Spleen (tissue), 13 donors: ENCODE measurements at places on chromosomes 7 and 10. TPM values are rescaled to one million over a fixed set of nuclear protein-coding genes. Genes with fewer than 3 reads are reported as not detected.

DNA sequence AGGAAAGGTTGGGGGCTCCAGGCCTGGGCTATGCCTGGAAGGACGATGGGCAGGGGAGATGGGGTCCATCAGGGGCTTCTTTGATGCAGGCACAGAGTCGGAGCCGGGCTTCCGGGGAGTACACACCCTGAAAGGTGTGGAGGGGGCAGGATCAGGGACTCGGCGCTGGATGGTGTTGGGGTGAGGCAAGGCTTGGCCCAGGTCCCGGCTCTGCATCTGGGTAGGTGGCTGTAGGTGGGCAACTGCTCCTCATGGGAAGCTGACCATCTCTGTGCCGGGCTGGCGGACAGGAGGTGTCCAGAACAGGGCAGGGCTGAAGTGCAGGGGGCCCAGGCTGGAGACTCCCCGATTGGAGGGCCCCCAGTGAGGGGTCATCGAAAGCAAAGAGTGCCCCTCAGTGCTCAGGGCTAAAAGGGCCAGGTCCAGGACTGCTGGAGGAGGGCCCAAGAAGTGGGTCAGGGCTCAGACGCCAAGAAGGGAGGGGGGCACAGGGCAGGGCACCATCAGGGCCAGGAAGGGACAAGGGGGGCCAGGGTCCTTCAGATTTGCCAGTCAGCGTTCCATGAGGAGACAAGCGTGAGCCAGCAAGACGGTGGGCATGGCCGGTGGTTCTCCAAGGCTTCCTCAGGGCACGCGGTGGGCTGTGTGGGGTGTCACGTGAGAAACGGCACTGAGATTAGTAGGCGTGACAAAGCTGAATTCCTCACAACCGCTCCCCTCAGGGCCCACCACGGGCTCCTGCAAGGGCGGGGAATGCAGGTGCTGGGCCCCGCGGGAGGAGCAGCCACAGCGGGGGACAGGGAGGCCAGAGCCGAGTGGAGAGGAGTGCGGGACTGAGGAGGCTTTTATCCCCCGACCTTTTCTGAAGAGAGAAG lies 97.0 kb downstream of the BMS1 start:
- H3K27me3 ChIP-seq = no peaks in the 10 kb centered on the region
- no peak for DNase-seq
- no peak overlapping the region for H3K4me3 ChIP-seq

GRCh38 chr7:44703921-44704320 lies 44.7 kb upstream of the ZMIZ2 start:
- H3K27ac ChIP-seq = no peak overlapping the region
- peaks cover 88% of the 10 kb centered on the region for H3K36me3 ChIP-seq
- DNase-seq = no peak
- no peaks in the 10 kb centered on the region for H3K27me3 ChIP-seq

DNA sequence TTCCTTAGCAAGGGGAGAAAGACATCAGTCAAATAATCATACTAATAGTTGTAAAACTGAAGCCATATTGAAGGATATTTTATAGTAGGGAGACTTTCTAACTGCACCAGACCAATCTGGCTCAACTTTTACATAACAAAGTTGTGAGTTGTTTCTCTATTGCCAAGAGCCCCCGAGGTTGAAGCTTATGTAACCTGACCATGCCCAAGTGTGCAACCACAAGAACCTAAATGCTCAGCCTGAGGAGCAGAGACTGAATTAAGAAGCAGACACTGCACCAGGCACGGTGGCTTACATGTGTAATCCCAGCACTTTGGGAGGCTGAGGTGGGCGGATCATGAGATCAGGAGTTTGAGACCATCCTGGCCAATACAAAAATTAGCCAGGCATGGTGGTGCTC lies 77.3 kb upstream of the ARMC3 start:
- no peaks in the 10 kb centered on the region for H3K36me3 ChIP-seq
- H3K4me1 ChIP-seq = peaks cover 12% of the 10 kb centered on the region
- no peak for DNase-seq
- H3K27ac ChIP-seq = peak overlapping the region; percentile 55

The PLPP4 gene
- not detected for polyA plus RNA-seq

- H3K4me3 ChIP-seq = no peak overlapping the region
- no peaks in the 10 kb centered on the region for H3K27me3 ChIP-seq
- DNase-seq = no peak
Observed at GRCh38 chr10:52517012-52517411, 202.9 kb downstream of the DKK1 start.

DNA sequence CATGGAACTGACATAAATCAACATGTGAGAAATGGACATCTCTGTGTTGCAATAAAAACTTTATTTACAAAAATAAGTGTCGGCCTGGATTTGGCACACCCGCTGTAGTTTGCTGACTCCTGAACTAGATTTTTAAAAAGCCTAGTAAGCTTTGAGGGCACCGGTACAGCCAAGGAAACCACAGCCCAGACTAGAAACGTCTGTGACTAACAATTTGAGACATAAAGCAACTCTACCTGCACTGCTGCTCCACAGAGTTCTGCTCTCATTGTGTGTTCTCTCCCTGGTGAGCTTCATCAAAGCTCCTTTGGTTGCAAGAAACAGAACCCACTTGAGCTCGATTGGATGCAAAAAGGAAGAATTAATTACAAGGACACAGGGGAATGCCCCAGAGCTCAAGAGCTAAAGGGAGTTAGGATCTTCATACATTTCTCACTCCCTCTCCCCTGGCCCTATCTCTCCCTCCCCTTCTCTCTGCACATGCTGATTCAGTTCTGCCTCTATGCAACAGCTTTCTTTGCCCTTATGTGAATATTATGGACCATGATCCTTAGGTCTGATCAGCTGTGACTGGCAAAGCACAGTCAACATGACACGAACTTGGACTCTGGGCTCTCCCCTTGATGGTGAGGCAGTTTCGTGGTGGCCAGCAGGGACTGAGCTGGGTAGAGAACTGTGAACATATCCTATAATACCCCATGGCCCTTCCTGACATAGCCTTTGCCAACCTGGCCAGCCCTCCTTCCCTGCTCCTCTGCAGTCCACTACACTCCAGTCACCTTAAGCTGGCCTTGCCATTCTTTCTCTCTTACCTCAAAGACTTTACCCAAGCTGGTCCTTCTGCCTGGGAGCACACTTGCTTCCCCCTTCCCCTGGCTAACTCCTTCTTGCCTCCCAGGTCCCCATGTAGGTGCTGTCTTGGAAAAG lies 77.5 kb upstream of the YAE1 start:
- no peaks in the 10 kb centered on the region for H3K36me3 ChIP-seq
- no peak overlapping the region for H3K27ac ChIP-seq
- H3K4me1 ChIP-seq = no peaks in the 10 kb centered on the region
- no peak overlapping the region for H3K4me3 ChIP-seq
- DNase-seq = no peak
- H3K27me3 ChIP-seq = no peaks in the 10 kb centered on the region

GRCh38 chr10:94680544-94680943 lies 3.0 kb upstream of the CYP2C18 start:
- H3K4me3 ChIP-seq = no peak overlapping the region
- H3K4me1 ChIP-seq = no peaks in the 10 kb centered on the region
- DNase-seq = no peak
- no peaks in the 10 kb centered on the region for H3K36me3 ChIP-seq
- no peaks in the 10 kb centered on the region for H3K27me3 ChIP-seq

- no peaks in the 10 kb centered on the region for H3K27me3 ChIP-seq
- no peak overlapping the region for H3K4me3 ChIP-seq
- DNase-seq = peak; percentile 57
- H3K36me3 ChIP-seq = no peaks in the 10 kb centered on the region
- H3K4me1 ChIP-seq = no peaks in the 10 kb centered on the region
Observed at GRCh38 chr10:132848291-132848701, 62.3 kb upstream of the NKX6-2 start.

- H3K27ac ChIP-seq = no peak overlapping the region
- H3K36me3 ChIP-seq = no peaks in the 10 kb centered on the region
- H3K4me3 ChIP-seq = no peak overlapping the region
- DNase-seq = peak; percentile 28
Observed at GRCh38 chr10:70368774-70369482, 13.5 kb downstream of the LRRC20 start.

DNA sequence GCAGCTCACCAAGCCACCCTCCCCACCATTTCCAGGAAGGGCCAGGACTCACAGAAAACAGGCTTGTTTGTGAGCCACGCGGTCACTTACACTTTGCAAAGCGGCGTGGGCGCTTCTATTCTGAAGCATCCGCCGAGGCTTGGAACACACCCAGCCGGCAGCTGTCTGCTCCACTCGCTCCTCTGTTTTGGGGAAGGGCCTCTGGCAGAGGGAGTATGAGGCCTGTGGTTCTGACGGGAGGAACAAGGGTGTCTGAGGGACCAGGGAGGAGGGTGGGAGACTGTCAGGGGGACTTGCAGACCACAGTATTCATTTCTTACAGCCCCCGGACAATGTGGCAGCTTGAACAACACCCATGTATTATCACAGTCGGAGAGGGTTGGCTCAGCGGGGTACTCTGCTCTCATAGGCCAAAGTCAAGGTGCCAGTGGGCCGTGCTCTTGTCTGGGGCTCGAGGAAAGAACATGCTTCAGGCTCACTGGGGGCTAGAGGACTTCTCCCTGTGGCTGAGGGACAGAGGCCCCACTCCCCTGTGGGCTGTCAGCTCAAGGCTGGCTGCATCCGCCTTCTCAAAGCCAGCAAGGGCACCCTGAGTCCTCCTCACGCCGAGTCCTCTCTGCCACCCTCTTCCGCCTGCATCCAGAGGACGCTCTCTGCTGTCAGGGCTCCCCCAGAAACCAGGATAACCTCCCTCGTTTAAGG lies 60.4 kb upstream of the FAM20C start:
- H3K27ac ChIP-seq = no peak overlapping the region
- no peaks in the 10 kb centered on the region for H3K36me3 ChIP-seq
- peaks cover 26% of the 10 kb centered on the region for H3K4me1 ChIP-seq
- H3K27me3 ChIP-seq = no peaks in the 10 kb centered on the region

DNA sequence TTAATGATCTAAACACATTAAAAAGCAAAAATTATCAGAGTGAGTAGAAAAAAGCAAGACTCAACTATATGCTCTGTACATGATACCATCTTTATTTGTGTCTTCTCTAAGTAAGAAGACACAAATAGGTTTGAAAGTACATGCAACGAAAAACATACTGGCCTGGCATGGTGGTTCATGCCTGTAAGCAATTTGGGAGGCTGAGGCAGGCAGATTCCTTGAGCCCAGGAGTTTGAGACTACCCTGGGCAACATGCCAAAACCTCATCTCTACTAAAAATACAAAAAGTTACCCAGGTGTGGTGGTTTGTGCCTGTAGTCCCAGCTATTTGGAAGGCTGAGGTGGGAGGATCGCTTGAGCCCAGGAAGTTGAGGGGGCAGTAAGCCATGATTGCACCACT lies 78.1 kb upstream of the TOMM7 start:
- H3K4me1 ChIP-seq = no peaks in the 10 kb centered on the region
- H3K36me3 ChIP-seq = no peaks in the 10 kb centered on the region
- H3K27me3 ChIP-seq = no peaks in the 10 kb centered on the region
- no peak for DNase-seq
- H3K4me3 ChIP-seq = no peak overlapping the region

DNA sequence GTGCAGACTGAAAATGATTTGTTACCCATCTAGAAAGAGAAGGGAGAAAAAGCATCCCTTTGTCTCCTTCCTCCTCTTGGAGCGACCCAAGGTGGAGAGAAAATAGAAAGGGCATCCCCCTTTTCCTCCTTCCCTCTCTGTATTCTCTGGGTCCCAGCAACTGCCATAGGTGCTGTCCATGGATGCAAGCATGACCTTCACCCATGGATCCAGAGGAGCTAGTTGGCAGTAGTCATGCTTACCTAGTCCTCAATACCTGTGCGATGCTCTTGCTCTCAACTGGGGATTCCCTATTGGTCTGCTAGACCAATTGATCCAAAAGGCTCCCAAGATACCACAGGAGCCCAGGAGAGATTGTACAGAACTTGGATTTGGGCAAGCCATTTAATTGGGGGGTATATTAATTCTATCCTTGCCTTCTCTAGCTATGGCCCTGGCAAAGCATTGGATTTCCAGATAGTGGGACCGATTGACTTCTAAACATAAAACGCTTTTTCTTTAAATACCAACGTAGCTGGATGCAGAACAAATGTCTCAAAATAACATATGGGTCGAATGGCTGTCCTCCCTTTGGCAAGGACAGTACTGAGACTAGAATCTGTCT lies 547.8 kb upstream of the IGFBP3 start:
- DNase-seq = no peak
- H3K27me3 ChIP-seq = no peaks in the 10 kb centered on the region
- H3K27ac ChIP-seq = no peak overlapping the region
- no peaks in the 10 kb centered on the region for H3K36me3 ChIP-seq
- no peaks in the 10 kb centered on the region for H3K4me1 ChIP-seq

DNA sequence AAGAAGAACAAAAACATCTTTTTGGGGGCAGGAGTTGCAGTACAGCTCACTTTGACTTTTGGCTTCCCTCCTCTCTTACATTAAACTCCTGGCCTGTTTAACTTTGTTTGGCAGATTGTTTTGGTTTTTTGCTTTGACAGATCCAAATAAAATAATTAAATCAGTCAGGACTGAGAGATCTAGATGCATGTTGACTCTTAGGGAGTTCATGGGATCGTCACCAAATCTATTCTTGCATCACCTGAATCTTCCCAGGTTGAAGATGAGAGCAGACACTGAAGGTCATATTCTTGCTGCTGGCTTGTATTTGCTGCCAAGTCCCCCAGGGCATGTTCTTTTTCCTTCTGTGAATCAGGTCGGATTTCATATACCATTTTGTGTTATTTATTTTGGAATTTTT lies 759.4 kb downstream of the CNTNAP2 start:
- H3K27me3 ChIP-seq = no peaks in the 10 kb centered on the region
- H3K4me1 ChIP-seq = no peaks in the 10 kb centered on the region
- no peak overlapping the region for H3K27ac ChIP-seq
- H3K36me3 ChIP-seq = no peaks in the 10 kb centered on the region
- H3K4me3 ChIP-seq = no peak overlapping the region
- no peak for DNase-seq

- no peak overlapping the region for H3K27ac ChIP-seq
- H3K4me3 ChIP-seq = no peak overlapping the region
- no peaks in the 10 kb centered on the region for H3K36me3 ChIP-seq
- no peak for DNase-seq
- H3K27me3 ChIP-seq = no peaks in the 10 kb centered on the region
Observed at GRCh38 chr7:19554581-19554980, 154.3 kb downstream of the POLR1F start.
